GM13977 (cell line): ENCODE measurements at places on chromosomes 2 and 18.

DNA sequence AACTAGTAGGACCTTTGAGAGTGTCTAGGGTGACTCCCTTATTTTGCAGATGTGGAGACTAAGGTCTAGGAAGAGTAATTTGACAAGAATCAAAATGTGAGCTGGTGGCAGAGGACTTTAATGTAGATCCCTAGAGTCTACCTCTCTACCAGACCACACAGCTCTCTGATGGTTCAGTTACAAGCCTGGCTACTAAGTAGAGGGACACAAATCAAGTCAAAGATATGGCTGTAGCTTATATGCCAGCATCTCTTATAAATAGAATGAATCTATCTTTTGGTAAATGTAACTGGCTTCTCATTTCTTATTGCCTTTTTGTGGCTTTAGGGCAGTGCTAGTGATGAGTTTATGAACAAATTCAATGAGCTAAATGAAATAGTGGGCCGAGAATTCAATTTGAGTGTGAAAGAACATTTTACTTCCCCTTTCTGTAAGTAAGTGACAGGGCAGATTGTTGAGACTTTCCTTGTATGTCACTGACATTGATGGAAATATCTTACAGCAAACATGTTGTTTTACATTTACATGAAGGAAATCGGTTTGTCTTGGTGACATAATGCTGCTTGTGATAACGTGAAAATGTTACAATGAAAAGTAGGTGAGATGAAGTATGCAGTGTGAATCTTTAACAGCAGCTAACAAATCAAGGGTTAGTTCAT lies 28.3 kb downstream of the CSRNP3 start:
- no peak for DNase-seq

- DNase-seq, result no peak
These were observed 47.0 kb downstream of the TNFRSF11A start for GRCh38 chr18:62372156-62372555.

DNA sequence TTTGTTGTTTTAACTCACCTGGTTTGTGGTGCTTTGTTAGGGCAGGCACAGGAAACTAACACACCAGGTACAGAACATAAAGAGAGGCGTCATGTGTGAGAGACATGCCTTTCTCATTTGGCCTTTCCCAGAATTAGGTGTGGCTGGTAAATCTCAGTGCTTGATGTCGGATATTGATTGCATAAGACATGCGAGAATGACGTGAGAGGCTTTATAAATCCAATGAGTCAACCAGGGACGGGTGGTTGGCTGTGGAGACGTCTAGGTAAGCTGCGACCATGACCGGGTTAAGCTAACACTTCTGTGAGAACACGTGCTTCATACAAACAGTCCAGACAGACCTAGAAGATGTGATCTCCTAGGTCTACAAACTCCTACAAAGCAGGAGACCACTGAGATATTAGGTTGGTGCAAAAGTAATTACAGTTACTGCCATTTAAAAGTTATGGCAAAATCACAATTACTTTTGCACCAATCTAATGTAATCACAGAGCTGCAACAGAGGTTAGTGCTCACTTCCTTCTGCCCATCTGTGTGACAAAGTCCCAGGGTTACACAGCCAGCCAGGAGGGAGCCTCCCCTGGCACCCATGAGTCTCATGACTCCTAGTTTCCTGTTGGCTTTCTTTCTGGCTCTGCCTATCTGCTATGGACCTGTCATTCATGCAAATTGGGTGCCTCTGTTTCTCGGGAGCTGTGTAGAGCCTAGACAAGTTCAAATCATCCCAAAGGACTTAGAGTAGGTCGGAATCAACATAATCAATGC lies 98.9 kb upstream of the ATP8B1 start:
- no peak for DNase-seq

- DNase-seq, result no peak
These were observed 25.4 kb downstream of the TET3 start for GRCh38 chr2:74010087-74010541.

DNA sequence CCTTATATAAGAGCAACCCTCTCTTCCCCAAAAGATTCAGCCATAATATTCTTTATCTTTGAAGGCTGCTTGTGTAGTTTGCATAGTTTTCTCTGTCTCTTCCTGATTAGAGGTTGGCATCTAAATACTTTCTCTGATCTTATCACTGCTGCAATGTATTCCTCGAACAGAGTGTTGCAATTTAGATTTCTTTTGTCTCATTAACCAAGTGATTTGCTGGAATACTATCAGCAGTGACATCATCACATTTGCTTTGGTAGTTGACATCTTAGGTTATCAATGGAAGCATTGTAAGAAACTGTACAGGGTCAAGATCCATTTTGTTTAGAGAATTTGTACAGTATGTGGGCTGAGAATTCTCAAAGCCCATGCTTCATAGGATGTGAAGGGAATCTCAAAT lies 72.0 kb upstream of the NEUROD1 start:
- no peak for DNase-seq

DNA sequence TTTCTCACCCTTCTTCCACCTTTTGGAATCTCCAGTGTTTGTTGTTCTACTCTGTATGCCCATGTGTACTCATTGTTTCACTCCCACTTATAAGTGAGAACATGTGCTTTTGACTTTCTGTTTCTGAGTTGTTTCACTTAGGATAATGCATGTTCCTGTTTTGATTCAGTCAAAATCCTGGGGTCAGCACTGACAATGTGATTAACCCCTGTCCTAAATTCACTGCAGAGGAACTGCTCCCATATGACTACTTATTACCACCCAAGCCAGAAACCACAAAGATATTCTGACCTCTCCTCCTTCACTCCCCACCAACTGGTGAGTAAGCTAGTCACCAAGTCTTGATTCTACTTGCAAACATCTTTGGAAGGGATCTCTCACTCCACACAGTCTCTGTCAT lies 251.4 kb upstream of the TCF4 start:
- no peak for DNase-seq

DNA sequence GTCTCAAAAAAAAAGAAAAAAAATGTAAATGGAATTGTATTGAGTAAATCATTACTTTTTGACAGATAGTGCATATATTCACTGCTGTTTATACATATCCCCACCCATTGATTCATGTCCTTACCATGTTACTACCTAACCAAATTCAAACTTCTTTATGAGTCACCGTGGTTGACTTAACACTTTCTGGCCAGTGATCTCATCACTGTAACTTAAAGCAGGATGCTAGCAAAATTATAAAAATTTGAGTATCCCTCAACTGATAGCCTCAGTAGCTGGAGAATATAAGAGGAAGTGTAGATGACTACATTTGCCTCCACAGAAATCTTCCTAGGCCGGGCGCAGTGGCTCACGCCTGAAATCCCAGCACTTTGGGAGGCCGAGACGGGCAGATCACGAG lies 13.4 kb downstream of the CNOT9 start:
- DNase-seq, result peak; percentile 39

- no peak for DNase-seq
These were observed 18.0 kb downstream of the ZC3H15 start for GRCh38 chr2:186503827-186504606.

DNA sequence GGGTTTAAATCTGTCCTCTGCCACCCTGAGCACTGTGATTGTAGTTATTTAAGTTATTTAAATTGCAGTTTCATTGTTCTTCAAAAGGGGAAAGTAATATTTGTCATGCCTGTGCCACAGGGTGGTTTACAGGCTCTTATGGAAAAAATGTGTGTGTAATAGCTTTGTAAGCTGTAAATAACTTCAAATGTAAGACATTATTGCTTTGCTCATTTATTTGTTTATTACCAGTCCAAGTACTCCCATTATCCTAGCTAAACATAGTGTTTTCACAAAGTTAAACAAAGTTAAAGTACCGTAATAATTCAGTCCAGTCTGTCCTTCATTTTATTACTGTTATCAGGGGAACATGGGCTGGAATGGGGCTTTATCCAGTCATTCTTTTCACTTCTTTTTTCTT lies 43.4 kb upstream of the IGFBP2 start:
- no peak for DNase-seq

DNA sequence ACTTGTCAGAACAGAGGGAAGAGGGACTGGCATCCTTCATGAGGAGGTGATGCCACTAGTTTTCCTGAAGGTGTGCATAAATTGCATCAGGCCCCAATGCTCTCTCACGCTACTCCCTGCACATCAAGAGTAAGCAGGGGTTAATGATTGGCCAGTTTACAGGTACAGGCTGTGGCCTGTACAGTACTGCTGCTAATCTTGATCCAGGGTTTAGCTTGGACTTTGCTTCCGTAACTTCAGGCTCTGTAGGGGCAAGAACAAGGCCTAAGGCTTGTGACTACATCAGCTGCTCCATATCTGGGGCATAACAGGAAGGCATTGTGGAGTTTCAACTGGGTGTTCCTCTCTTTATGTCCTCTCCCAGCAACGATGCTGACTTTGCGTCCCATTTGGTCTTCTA lies 96.8 kb upstream of the FZD7 start:
- DNase-seq, result no peak

GRCh38 chr2:46921676-46922448 lies 6.3 kb upstream of the MCFD2 start:
- DNase-seq, result no peak

GRCh38 chr2:226898897-226899296 lies 63.0 kb downstream of the RHBDD1 start:
- DNase-seq, result no peak

DNA sequence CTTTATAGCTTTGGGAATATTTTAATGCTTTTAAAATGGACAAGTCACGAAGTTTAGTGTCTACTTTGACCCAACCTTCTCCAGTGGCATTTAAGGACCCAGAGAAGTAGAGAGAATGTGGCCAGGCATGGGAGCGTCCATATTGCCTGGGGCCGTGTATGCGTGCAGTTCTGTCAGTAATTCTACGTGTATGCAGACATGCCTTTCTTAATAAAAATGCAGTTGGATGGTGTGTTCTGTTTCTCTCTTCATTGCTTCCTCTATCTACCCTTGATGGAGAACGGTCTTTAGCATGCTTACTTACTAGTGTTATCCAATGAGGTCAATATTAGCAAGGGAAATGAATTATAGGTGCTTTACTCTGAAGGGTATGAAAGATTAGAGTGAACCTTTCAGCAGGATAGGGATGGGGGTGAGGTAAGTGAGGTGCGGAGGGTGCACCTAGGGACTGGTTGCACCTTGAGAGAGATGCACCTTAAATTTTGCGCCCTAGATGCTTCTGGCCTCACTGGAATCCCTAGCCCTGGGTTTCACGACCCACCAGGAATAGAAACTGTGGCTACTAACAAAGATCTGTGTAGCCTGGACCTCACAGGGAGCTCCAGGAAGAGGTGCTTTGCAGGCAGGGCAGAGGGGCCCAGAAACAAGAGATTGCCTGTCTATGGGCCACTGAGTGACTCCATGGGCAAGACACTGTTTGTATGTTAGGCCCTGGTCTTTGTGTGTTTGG lies 194.3 kb downstream of the MYCN start:
- no peak for DNase-seq

- DNase-seq, result peak; percentile 43
These were observed 28.7 kb downstream of the SRSF7 start for GRCh38 chr2:38722271-38723061.

DNA sequence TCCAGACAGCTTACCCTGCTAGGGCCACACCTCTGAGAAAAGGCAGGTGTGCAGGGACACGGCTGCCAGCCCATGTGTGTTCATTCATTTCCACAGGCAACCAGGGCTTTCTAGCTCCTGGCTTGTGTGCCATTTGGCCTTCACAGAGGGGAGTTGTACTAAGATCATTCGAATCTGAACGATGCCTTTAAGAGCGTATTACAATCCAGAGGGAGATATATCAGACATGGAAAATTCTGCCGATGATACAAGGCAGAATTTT lies 64.2 kb upstream of the OTOF start:
- DNase-seq, result no peak

DNA sequence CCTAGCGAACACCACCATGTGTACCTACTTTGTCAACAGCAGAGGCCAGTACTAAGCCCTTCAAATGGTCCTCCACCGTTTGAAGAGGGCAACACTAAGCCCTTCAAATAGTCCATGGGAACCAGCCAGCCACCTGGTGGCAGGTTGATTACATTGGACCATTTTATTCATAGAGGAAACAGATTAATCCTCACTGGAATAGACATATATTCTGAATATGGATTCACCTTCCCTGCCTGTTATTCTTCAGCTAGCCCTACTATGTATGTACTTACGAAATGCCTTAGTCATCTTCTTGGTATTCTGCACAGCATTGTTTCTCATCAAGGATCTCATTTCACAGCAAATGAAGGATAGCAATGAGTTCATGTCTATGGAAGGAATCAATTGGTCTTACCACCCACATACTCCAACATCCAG lies 10.0 kb upstream of the ZNF396 start:
- DNase-seq, result no peak

GRCh38 chr2:158963071-158963470 lies 5.4 kb upstream of the TANC1 start:
- DNase-seq, result no peak

GRCh38 chr2:120589771-120590608 lies 145.7 kb upstream of the GLI2 start:
- DNase-seq, result no peak

- no peak for DNase-seq
These were observed 79.0 kb upstream of the SCG2 start for GRCh38 chr2:223681125-223681524.

GRCh38 chr2:196182439-196183171 lies 11.2 kb upstream of the STK17B start:
- peak; percentile 34 for DNase-seq

GRCh38 chr2:75555701-75556100 lies 5.0 kb downstream of the EVA1A start:
- DNase-seq, result no peak

DNA sequence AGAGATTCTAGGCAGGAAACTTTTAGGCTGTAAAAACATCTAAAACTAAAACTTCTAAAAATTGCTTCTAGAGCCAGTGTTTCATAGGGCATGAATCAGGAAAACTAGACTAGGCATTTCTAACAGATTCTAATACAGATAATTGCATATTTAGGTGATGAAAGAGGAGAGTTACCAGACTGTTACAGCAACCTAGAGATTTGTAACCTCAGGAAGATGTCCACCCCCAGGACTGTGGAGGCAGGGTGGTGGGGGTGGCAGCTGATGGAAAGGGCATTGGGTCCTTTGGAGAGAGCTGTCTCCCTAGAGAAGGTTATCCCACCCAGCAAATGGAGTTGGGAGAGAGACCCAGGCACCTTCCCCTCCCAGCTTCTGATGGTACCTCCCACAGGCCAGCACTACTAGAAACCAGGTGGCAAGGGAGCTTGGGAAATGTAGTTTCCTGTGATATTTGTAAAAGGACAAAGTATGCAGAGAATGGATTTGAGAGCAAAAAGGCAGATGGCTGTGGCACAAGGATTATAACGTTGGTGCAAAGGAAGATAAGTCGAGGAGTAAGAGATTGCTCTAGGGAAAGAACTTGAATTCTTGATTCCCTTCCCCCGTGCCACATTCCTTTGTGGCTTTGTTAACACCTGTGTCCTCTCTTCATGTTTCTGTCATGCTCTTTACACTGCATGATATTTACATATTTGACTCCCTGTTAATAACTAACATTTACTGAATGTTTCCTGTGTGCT lies 75.6 kb upstream of the MGAT5 start:
- DNase-seq, result no peak

DNA sequence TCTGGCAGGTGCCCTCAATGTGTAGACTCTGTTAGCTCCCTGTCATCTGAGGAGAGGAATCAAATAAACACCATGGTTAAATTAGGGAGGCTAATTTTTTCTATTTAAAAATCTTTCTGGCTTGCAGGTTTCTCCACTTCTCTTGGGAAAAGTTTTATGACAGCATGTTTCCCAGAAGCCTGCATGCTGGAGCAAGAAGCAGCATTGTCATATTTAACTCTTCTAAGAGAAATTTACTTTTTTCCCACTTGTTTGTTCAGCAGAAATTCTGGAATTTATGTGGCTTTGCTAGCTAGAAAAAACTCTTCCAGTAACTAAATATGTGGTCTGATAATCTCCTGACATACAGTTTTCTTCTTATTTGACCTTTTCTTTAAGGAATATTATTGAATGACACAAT lies 230.5 kb downstream of the PARD3B start:
- no peak for DNase-seq

GRCh38 chr2:224333726-224334482 lies 68.0 kb downstream of the FAM124B start:
- DNase-seq, result no peak
